ENCODE measurements at places on chromosomes 2 and 18.

- DNase-seq, result no peak
Measured at GRCh38 chr18:53906681-53907080, 317.8 kb downstream of the MBD2 start.

DNA sequence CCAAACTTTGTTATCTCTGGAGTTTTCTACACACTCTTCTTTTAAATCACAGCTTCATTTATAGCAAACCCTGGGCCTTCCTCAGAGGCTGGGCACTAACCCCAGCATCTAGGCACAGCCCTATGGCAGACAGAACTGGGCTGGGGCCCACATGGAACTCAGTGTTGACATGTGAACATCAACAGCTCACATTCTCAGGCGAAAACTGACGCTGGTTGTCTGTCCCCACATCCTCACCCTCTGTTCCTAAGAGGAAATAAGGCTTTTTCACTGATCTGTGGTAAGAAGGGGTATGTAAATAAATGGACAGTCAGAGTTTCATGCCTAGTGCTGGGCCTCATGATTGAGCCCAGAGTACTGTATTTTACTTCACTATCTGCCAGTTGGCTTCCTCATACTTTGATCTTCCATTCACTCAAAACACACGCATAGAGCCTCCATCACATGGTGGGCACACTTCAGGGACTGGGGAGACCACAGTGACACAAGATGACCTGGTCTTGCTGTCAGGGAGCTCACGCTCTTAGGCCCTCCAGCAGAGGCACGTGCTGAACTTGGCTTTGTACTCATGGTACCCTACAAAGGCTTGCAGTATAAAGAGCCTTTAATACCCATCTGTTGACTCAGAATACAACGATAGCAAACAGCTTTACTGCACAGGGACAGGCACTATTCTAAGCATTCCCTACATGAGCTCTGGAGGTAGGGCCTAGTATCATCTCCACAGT lies 43.0 kb downstream of the EFEMP1 start:
- DNase-seq, result no peak

- DNase-seq, result no peak
Measured at GRCh38 chr2:37623406-37623805, 48.0 kb downstream of the CDC42EP3 start.

DNA sequence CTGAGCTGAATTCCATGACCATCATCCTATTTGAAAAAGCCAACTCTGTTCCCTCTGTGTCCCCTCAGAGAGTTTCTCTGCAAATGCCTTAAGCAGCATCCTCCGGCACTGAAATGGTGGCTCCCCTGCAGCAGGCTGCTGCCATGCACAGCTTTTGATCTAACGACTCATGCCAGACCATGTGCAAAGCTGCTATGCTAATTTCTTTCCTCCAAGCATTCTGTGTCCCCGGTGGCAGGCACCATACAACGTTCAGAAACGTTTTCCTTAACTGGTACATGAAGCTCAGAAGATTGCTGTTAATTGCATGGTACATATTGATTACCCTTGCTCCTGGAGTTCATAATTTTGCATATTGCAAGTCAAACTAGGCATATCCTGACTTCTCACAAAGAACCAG lies 336.8 kb downstream of the RBM43 start:
- no peak for DNase-seq

- DNase-seq, result peak; percentile 83
Measured at GRCh38 chr2:217685255-217685605, 317.6 kb downstream of the TNS1 start.

DNA sequence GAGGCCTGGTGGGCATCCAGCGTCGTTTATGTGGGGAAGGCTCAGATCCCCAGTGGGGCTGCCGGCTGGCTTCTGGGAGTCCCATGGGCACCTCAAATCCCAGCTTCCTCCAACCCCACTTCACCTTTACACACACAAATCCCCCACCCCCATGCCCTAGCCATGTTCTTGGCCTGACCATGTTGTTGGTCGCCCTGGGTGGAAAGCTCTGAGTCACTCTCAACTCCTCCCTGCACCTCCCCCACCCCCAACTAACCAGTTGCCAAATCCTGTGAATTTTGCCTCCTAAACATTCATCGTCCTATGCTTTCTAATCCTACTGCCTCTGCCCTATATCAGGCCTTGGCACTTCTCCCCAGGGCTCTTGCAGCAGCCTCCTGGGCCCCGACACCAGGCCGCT lies 6.4 kb downstream of the TNS1 start:
- peak; percentile 50 for DNase-seq

DNA sequence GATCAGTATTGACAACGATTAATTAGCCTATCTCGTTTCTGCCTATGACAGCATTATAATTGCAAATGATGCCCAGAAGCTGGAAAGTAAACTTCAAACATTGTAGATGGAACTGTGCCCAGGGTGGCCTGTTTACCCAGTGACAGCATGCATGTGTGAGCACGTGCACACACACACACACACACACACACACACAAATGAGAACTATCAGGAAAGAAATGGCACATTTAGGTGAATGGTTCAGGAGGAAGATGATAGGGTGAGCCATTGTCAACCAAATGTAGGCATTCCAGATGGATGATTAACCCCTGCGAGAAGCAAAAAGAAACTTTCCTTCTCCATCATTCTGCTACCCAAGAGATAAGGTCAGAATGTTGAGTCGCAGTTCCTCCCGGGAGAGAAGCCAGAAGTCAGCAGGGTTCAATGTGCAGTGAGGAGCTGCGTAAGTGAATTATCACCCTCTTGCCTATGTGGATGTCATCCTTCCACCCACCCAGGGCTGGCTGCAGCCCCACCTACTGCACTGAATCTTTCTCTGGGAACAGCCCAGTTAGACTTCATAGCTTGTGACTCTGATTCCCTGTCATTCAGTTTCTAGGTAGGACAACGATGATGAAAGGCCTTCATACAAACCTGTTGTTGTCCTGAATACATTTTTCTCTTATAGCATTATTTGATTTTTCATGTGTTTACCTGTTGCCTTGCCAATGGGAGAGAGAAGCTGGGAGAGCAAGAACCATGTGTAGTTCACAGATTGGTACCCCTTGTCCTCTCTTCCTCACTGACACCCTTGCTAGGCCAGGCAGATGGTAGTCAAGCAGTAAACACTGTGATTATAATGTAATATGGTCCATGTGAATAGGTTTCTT lies 3.5 kb upstream of the APOB start:
- DNase-seq, result no peak

- no peak for DNase-seq
Measured at GRCh38 chr2:238631491-238632180, 204.9 kb downstream of the ASB1 start.

DNA sequence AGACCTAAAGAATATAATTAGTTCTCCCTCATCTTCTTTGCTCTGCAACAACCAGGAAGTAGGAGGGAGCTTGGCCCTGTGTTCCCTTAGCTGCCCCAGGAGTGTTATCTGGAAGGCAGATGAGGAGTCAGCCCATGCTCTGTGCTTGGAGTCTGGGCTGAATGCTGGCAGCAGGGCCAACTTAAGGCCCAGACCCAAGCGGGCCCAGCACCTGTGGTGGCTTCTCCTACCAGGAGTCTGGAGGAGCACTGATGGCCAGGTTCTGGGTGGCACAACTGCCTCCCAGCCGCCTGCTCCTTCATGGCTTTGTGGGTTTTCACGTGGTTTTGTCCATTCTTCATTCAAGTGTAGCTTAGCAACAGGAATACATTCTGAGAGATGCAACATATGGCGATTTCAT lies 1910.7 kb upstream of the LRRTM1 start:
- no peak for DNase-seq

Data from H4 (cell line).